ENCODE measurements at places on chromosomes 12 and 14. TPM values are rescaled to one million over a fixed set of nuclear protein-coding genes. Genes with fewer than 3 reads are reported as not detected.

GRCh38 chr12:116202433-116202832 is 75.1 kb downstream of the MED13L start:
- no peaks in the 10 kb centered on the region for H3K27me3 ChIP-seq
- peaks cover 47% of the 10 kb centered on the region for H3K4me1 ChIP-seq
- H3K27ac ChIP-seq: no peak overlapping the region
- no peak for DNase-seq
- H3K36me3 ChIP-seq: peaks cover 5% of the 10 kb centered on the region

- peaks cover 5% of the 10 kb centered on the region for H3K27me3 ChIP-seq
- no peak overlapping the region for H3K4me3 ChIP-seq
- H3K4me1 ChIP-seq: no peaks in the 10 kb centered on the region
- H3K36me3 ChIP-seq: no peaks in the 10 kb centered on the region
Observed at GRCh38 chr14:37179896-37180502, 7.6 kb upstream of the SLC25A21 start.

- H3K27ac ChIP-seq: no peak overlapping the region
- DNase-seq: no peak
- H3K4me1 ChIP-seq: peaks cover 12% of the 10 kb centered on the region
Observed at GRCh38 chr12:48991247-48992050, 7.7 kb downstream of the DDN start.

DNA sequence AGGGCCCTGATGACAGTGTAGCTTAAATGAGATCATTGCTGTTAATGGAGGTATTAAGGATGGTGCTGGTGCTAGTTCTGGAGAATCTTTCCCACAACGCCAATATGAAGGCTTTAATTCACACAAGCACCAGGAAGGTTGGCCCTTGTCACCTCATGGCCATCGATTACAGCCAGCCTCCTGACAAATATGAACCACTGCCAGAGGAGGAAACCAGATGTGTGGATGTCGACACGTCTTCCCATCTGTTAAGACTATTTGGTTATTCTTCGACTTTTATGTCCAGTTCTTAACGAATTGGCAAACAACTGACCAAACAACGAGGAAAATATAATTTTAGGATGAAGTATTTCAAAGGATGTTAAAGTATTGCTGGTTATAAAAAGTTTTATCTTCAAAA is 79.5 kb downstream of the PIK3C2G start:
- H3K36me3 ChIP-seq: no peaks in the 10 kb centered on the region
- no peaks in the 10 kb centered on the region for H3K4me1 ChIP-seq

PRIM1 gene
- total RNA-seq: 75.3 TPM

KLRB1 gene
- 4.9 TPM for total RNA-seq

CIDEB gene
- 22.6 TPM for total RNA-seq
